CD14-positive monocyte (primary cell): ENCODE measurements at places on chromosomes 3 and 15.

GRCh38 chr3:179880868-179881267, 155.9 kb downstream of the PEX5L start:
- DNase-seq = no peak

- no peak for DNase-seq
Observed at GRCh38 chr15:25795712-25796111, 67.4 kb downstream of the ATP10A start.

- no peak for DNase-seq
Observed at GRCh38 chr15:25171111-25171811, 216.5 kb downstream of the SNRPN start.

GRCh38 chr3:142691527-142691926, 32.3 kb upstream of the TRPC1 start:
- no peak for DNase-seq

DNA sequence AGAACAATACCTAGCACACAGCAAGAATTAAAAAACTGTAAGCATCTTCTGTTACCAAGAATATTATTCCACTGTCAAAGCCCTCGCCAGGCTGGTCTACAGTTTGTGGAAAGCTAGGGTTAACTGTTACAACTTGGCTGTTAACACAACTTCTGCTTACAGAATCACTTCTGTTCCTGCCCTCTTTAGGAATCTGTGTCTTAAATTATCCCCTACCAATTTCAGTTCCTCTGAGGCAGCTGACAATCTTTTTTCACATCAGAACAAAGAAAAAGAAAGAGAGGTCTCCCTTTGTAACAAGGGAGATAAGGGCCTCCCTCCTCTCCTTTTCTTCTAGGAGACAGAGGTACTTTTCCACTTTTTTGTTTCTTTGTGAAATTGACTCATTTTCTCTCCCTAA, 188.9 kb downstream of the FMN1 start:
- DNase-seq = peak; percentile 7

DNA sequence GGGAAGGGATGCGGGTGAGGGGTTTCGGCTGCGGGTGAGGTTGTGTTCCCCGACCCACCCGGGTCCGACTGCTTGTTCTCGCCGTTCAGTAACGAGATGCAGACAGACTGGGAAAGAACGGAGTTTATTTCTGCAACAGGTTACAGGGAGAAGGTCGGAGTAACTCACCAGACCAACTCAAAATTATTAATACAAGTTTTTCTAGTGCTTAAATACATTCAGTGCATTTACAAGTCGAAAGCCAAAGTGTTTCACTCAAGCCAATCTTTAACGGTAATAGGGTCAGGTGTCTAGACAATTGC, 492 bp upstream of the HIGD1A start:
- DNase-seq = no peak

GRCh38 chr3:94115482-94115881, 52.6 kb downstream of the NSUN3 start:
- no peak for DNase-seq

- no peak for DNase-seq
Observed at GRCh38 chr15:90642464-90643300, 74.5 kb upstream of the BLM start.

GRCh38 chr15:57698243-57698642, 8.3 kb upstream of the POLR2M start:
- no peak for DNase-seq

DNA sequence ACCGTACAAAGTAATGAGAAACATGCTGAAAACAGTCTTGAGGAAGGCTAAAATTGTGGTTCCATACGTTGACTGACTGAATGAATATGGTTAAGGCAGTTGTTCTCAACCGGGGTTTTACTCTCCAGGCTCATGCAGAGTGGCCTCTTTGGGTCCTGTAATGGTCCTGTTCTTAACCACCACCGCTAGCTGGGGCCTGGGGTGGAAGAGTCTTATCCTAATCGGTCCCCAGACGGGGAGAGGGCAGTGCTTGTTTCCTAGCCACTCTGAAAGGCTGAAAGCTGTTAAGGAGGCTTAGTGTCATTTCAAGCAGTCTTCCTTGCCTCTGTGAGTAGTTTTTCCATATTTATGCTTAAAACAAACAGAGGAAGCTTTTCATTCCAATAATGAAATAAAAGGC, 32.0 kb downstream of the SELENOT start:
- DNase-seq = no peak

DNA sequence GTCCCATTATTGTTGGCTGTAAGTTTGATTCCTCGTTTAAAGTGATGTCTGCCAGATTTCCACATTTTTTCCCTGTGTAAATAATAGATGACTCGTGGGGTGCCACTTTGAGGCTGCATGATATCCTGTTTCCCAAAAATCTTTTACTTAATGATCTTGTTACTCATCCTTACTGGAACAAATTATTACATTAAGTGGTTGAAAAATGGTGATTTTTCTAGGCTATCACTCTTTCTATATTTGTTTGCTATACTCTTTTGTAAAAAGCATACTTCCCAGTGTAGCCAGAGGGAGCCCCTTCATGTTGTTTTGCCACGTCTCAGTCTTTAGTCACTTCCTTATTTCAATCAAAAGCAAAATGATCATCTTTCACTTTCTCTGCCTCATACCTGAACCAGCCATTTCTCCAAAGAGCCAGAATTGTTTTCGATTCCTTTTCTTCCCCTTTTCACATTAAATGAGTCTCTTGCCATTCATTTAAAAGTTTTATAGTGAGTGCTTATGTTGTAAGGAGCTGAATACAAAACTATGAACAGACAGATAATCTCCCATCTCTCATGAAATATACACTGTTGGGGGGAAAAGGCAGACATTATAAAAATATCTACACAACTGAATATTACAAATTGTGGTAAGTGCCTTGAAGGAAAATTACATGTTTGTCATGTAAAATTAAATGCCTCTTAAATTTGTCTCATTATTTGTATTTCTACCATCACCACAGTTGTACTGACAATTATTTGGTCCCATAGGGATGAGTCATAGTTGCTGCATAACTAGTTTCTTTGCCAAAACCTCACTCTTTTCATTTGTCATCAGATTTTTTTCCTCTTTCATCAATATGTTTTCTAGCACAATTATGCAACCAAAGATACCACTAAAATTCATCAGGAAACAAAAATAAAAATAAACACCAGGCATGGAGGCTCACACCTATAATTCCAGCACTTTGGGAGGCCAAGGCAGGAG, 41.5 kb downstream of the ADGRG7 start:
- DNase-seq = peak; percentile 27

DNA sequence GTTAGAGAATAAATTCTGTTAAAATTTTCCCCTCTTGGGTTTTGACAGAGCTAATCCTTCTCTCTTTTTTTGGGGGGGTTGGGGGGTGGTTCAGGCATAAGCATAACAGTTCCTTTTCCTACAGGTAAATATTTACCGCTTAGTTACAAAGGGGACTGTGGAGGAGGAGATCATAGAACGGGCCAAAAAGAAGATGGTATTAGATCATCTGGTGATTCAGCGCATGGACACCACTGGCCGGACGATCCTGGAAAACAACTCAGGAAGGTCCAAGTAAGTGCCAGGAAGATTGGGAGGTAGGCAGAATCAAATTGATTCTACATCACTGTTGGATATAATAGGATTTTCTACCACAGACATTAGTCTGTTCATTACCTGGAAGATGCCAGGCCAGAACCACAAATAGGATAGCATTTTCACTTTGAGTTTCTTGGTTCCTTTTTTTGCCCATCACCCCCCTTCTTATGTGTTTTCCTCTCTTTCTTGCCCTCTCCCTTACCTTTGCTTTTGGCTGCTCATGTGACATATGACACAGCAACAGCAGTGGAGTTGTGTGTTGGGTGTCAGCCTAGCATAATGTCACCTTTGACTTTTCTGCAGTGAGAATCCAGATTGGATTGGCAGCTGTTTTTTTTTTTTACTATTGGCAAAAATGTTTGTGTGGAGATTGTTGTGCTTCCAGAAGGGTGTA, 79.0 kb downstream of the CHD2 start:
- DNase-seq = no peak

- no peak for DNase-seq
Observed at GRCh38 chr15:59157840-59158700, 48.6 kb upstream of the LDHAL6B start.
